ENCODE measurements at places on chromosomes 2 and 18.

- no peak for DNase-seq
Measured at GRCh38 chr2:123116595-123116994, 908.5 kb upstream of the CNTNAP5 start.

GRCh38 chr2:95317123-95317500 lies 20.0 kb downstream of the KCNIP3 start:
- no peak for DNase-seq

DNA sequence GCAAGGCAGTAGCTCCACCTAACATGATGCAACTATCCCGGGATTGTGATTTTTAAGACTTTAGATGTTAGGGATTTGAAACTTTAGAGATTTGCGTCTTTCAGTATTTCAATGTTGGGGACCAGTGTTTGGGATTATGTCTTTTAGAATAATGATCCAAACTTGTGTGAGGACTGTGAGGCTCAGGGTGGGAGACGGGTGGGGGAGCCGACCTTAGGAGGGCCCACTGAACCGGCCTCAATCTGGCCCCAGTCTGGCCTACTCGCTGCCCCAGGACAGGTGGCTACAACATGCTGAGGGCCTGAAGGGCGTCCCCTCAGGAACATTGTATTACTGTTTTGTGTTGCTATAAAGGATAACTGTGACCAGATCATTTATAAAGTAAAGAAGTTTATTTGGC lies 10.7 kb downstream of the AMER3 start:
- DNase-seq, result no peak

DNA sequence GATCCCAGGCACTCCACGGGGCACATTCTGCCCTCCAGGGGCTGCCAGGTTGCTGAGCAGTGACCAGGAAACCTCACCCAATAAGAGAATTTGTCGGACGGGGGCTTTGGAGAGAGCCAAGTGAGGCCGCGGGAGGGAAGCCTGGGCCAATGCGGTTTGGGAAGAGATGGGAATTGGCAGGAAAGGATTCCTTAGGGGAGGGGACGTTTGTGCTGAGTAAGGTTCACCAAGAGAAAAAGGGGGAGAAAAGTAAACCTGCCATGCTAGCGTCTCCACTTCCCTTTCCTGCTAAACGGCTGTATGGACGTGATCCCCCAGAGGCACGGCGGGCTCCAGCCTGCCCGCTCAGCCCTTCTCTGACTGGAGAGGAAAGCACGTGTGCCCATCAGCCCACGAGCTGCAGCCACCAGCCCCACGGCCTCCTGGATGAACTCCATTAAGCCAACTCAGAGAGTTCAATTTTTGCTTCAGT lies 194.4 kb upstream of the ID2 start:
- DNase-seq, result no peak

DNA sequence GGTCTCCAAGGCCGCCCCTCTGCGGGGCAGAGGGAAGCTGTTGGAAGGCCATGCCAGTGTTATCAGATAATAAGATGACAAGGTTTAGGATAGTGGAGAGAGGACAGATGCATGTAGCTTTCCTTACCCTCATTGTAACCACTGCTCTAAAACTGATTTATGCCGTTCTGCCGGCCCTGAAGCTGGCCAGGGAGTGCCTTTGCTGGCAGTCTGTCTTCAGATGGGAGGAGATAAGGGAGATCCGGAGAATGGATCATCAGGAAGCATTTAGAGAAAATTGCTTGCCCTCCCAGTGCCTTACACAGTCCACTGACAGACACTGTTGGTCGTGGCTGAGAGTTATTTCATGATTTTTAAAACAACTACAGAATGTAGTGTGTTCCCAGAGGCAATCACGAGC lies 35.4 kb upstream of the MYO3B start:
- DNase-seq, result no peak

GRCh38 chr2:26685341-26685740 lies 7.2 kb upstream of the KCNK3 start:
- no peak for DNase-seq

- DNase-seq, result no peak
Measured at GRCh38 chr2:159549234-159549633, 67.1 kb downstream of the BAZ2B start.

GRCh38 chr2:122136056-122136455 lies 380.6 kb downstream of the TSN start:
- no peak for DNase-seq

GRCh38 chr2:32780961-32781360 lies 153.1 kb downstream of the TTC27 start:
- no peak for DNase-seq

GRCh38 chr2:37582481-37583220 lies 88.8 kb downstream of the CDC42EP3 start:
- no peak for DNase-seq

GRCh38 chr2:181036848-181037603 lies 56.6 kb downstream of the UBE2E3 start:
- DNase-seq, result no peak

DNA sequence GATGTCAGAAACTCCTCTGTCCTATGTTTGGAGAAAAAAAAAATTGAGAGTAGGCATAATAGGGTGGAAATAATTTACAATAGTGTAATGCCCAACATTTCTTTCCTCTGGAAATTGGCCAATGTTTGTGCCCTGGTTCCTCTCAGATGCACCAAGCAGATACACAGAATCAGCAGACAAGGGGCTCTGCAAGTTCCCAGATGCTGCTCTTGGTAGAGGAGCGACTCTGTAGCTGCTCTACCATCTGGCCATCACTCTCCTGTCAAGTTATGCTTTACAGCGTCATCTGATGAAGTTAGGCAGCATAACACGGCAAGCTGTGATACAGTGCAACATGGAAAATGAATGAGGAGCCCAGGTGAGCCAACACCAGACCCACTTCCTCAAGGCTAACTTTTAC lies 1.6 kb downstream of the DYTN start:
- no peak for DNase-seq

GRCh38 chr2:136323935-136324334 lies 206.0 kb upstream of the CXCR4 start:
- DNase-seq, result no peak

GRCh38 chr2:263022-263738 lies 652 bp downstream of the SH3YL1 start:
- no peak for DNase-seq

DNA sequence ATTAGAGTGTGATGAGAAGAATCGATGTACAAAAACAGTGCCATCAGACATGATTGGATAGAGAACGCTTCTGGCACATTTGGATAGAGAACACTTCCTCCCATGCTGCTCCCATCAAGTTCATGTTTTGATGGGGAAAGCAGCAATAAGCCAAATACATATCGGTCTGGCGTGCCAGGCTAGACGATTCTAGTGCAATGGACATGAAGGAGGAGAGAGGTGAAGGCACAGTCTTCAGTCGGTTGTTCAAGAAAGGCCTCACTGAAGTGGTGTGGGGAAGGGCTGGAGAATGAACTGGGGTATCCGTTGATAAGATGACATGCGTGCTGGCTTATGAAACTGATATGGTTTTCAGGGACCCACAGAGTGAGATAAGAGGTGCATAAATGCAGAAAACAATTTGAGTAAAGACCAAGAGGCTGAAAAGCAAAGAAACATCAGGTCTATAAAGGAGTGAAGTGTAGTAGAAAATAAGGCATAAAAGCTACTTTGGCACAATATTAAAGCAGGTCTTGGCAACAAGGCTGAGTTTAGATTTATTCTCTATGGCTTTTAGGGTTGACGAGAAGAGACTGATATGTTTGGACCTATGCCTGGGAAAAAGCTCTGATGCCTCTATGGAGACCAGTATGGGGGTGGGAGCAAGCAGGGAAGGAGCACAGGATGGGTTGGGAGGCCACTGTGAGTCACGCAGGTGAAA lies 117.6 kb upstream of the PIEZO2 start:
- no peak for DNase-seq

DNA sequence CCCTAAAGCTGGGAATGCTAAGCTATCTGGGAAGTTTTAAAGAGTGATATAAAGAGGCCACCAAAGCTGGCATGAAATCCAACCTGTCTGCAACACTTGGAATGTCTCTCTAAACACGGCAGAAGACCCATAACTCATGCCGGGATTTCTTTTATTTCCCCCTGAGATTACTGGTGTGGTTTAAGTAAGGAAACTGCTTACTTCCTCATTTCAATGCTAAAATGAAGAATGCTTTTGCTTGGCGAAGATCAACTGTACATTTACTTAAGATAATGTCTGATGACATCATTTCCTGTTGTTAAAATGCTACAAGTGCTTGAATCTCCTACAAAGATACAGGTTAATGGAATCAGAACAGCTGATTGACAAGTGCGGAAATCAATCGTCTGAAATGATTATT lies 353.8 kb upstream of the SALL3 start:
- no peak for DNase-seq

DNA sequence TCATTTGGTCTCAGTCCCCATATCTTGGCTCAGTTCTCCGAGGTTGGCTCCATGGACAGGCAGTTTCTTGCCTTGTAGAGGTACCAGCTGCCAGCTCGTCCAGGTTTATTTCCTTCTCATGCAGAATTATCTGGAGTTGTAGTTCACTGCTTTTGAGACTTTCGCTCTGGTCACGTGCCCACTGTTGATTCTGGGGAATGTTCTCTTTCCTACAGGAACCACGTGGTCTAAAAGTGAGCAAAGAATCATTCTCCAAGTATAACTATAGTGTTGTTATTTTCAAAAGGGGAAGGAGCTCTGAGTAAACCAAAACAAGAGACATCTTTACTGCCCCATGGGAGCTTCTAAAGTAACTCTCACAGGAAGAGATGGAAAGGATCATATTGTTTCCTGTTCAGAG lies 41.2 kb upstream of the RAB27B start:
- no peak for DNase-seq

DNA sequence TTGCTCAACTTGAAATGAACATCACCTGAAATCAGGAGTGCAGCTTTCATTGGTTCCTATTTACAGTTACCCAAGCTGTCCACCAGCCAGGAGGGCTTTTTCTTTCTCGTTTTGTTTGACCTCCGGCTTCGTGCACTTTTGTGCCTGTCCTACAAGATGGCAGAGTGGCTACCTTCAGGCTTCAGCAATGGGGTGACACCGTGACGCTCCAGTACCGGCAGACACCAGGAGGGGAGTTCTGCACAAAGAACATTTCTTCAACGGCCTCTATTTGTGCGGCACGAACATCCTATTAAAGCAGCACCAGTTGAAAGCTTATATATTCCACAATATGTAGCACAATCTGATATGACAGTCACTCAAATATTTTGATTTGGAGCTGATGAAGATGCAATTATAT lies 18.3 kb downstream of the RNASEH1 start:
- no peak for DNase-seq

- no peak for DNase-seq
Measured at GRCh38 chr2:3741867-3742602, 38.7 kb downstream of the DCDC2C start.

DNA sequence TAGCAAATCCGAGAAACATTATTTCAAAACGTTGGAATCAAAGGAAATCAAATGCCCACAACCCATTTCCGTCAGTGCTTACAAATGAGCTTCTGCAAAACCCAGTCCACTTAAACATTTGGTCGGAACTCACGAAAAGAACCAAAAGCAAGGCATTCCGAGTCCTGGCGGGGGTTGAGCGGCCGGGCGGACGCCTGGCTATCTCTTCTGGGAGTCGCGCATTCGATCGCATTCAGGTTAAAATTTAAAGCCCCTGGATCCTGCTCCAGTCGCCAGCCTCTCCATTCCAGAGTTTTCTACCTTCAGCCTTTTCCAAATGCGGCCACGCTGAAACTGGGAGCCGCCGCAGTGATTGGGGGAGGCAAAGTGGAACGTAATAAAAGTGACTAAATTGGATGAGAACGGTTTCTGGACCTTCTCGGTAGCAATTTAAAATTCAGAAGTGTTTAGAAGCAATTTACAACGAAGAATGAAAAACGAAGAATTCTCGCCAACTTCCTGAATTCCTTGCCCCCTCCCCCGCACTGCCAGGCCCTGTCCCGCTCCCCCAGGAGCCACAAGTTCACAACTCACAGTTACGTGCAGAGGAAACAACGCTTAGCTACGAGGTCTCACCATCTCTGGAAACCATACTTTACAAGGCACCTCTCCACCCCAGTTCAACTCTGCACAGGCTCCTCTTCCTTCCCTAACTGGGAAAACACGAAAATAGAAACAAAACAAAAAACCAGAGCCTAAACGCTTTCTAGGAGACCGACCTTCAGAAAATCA lies 1.7 kb upstream of the GATA6 start:
- DNase-seq, result no peak

DNA sequence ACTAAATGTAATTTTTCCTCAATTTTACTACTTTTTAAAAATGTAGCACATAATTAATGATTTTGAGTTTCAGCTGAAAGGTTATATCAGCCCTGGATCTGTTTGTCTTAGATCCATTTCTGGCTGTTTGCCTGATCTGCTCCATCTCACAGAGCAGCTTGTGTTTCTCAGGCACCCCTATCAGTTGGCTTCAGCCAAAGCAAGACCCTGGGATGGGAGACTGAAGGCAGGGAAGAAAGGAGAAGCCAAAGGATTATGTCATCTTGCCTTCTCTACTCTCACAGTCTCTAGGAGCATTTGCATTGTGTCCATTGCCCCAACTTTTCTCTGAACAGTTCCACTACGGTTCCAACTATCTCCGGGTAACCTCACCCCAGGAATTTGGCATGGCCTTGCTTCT lies 110.5 kb downstream of the CCDC148 start:
- DNase-seq, result no peak

GRCh38 chr2:10196948-10197696 lies 74.6 kb downstream of the RRM2 start:
- DNase-seq, result no peak

GRCh38 chr2:159030674-159031380 lies 62.4 kb downstream of the TANC1 start:
- DNase-seq, result no peak

- DNase-seq, result no peak
Measured at GRCh38 chr2:12697617-12698016, 19.1 kb upstream of the TRIB2 start.

GRCh38 chr18:47968006-47968676 lies 37.7 kb upstream of the SMAD2 start:
- no peak for DNase-seq

- no peak for DNase-seq
Measured at GRCh38 chr2:167293172-167293781, 405.0 kb downstream of the XIRP2 start.

- no peak for DNase-seq
Measured at GRCh38 chr2:217755027-217755745, 247.6 kb downstream of the TNS1 start.

DNA sequence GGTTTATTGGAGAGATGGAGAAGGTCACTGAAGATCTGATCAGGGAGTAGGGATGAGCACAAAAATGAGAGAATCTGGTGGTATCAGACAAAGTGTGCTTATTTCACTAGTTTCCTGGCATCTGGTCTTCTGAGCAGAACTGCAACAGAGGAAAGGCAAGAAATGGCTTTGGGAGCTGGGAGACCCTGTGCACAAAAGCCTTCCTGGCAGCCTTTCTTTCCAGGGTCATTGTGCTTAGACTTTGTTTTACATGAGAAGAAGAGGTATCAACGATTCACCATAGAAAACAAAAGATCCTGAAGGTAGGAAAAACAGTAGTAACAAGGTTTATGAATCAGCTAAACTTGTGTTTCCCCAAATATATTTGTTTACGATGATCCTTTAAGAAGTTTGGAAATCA lies 162.9 kb downstream of the CNTNAP5 start:
- DNase-seq, result no peak

DNA sequence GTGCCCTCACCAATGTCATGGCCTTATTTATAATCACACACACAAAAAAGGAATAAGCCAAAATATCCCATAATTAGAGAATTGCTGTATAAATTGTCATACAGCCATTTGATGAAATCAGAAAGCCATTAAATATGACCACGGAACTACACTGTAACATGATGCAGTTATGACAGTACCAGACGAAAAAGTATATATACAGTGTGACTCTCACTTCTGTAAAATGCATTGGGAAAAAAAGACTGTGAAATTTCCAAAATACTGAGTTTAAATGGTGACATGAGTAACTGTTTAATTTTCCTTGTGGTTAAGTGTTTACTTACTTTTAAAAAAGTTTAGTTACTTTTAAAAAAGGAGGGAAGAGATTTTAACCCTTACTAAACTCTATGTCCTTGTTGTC lies 25.4 kb downstream of the UXS1 start:
- DNase-seq, result no peak
